ENCODE measurements at places on chromosomes 6 and 20. TPM values are rescaled to one million over a fixed set of nuclear protein-coding genes. Genes with fewer than 3 reads are reported as not detected.

Gene CST2
- not detected for polyA plus RNA-seq

Gene SS18L1
- polyA plus RNA-seq = 9.7 TPM

GRCh38 chr6:144944106-144944505 lies 659.0 kb downstream of the UTRN start:
- no peak overlapping the region for H3K4me3 ChIP-seq
- peak; percentile 44 for DNase-seq
- H3K36me3 ChIP-seq = no peaks in the 10 kb centered on the region
- H3K27ac ChIP-seq = no peak overlapping the region

GRCh38 chr6:81252231-81252630 lies 500.2 kb downstream of the TENT5A start:
- no peaks in the 10 kb centered on the region for H3K4me1 ChIP-seq
- no peak for DNase-seq
- H3K4me3 ChIP-seq = no peak overlapping the region
- H3K36me3 ChIP-seq = no peaks in the 10 kb centered on the region

GRCh38 chr6:149015535-149016525 lies 269.0 kb downstream of the UST start:
- DNase-seq = no peak
- H3K4me3 ChIP-seq = no peak overlapping the region
- no peaks in the 10 kb centered on the region for H3K27me3 ChIP-seq
- no peak overlapping the region for H3K27ac ChIP-seq
- no peaks in the 10 kb centered on the region for H3K36me3 ChIP-seq

Measured in small intestine (tissue), 16 donors.